ENCODE measurements at places on chromosomes 2 and 18.

DNA sequence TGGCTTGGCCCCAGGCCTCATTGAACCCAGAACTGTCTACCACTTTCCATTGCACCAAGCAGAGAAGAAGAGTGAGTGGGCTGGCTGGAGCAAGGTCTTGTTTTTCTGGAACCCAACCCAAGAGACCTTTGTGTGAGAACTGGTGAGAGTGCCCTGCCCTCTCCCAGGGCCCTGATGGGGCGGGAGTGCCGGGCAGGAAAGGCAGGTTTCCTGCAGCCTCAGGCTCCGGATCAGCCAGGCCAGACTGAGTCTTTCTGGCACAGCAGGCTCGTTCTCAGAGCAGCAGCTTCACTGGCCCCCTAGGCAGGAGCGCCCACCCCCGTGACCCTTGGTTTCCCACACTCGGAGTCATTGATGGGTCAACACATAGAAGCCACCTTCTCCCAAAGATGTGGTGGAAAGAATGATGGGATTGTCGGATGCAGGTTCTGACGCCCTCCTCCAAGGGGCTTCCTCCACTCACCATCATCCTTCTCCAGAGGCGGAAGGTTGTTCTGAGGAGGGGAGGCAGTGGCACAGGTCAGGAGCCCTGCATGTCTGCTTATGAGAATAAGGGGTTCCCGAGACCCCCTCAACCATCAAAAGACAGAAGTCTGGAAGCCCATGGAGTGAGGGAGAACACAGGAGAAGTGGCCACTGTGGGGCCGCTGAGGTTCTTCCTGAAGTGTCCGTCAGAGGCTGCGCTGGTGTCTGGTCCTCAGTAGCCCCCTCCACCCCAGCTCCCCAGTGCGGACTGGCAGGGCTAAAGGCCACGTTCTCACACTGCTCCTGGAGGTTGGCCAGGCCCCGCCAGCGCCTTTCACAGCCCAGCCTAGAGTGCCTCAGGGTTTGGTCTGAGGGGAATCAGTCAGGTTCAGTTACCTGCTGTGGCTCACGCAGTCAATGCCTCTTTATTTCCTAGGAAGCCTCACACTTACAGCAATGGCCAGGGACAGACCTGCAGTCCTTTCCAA lies 62.8 kb upstream of the LAPTM4A start:
- DNase-seq, result no peak

DNA sequence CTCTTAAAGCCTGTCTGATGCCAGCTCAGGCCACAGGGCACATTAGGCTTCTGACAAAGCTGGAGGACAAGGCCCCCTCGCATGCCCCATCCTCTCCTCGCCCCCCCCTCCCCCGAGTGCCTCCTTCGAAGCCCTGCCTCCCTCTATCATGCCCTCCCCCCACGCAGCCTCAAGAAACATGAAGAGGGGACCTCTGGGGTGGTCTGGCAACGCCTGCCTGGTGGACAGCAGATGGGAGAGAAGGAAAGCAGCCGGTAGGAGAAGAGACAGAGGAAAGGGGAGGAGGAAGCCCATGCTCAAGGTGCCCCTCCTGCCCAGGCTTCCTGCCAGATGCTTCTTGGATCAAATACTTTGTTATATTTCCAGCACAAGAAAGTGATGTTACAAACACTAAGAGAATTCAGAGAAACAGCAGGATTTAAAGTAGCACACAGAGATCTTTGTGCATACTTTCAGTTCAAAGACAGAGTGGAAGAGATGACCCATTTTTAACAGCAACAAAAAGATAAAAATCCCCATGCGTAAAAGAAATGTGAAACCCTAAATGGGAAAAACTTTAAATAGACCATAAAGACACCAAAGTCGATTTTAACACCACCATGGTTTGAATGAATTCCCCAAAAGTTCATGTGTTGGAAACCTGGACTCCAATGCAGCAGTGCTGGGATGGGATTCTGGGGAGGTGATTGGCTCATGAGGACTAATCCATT lies 19.0 kb downstream of the BOK start:
- DNase-seq, result no peak

DNA sequence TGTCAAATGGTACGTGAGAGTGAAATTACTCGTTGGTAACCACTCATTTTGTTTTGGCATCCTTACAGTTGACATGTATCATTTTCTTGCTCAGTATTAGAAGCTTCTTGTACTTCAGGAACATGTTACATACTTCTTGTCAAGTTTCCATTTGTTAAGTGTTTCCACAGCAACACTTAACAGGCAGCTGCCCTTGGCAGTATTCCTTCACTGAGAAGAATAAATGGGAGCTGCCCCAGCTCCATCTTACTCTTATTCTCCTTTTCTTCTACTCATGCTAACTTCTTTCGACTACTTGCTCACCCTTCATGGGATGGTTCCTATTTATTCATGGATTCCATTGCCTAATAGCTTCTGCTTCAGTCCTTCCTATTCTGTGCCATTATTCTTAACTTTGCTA lies 60.1 kb upstream of the TUBA3E start:
- DNase-seq, result no peak

DNA sequence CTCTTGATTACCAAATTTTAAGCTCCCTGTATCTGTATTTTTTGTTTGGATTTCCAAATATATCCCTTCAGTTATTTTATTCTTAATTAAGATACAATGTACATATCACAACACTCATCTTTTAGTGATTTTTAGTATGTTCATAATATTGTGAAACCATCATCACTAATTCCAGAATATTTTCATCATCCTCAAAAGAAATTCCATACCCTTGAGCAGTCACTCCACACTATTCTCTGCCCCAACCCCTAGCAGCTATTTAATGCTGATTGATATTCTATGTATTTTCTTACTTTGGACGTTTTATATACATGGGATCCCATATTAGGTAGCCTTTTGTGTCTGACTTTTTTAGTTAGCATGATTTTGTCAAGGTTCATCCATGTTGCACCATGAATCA lies 127.4 kb upstream of the SLC8A1 start:
- DNase-seq, result no peak

DNA sequence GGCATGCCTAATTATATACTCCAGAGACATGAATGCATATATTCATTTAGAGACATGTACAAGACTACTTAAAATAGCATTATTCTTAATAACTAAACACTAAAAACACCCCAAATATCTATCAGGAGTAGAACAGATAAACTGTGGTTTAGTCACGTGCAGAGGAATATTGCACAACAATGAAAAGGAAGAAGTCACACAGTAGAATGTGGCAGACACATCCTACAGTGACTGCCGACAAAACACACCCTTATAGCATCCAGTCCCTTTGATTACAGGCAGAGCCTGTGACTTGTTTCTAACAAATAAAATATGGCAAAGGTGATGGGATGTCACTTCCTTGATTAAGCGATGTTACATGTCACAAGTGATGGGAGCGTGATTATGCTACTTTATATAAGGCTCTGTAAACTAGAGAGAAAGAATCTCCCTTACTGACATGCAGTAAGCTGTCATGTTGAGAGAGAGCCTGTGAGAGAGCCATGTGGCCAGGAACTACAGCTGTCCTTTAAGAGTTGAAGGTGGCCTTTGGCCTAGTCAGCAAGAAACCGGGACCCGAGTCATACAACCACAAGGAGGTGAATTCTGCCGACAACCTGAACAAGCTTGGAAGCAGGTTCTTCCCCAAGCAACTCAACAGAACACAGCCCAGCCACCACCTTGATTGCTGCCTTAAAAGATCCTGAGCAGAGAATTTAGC lies 39.1 kb upstream of the LGALSL start:
- DNase-seq, result no peak

GRCh38 chr2:28687640-28688385 lies 63.8 kb upstream of the PPP1CB start:
- DNase-seq, result no peak

GRCh38 chr2:236888794-236889780 lies 196.6 kb upstream of the COPS8 start:
- no peak for DNase-seq
